ENCODE measurements at places on chromosomes 12 and 14.
A peak's percentile ranks its signal among the peaks of the same experiment; 100 is the strongest.

GRCh38 chr14:104659764-104660523 is 29.5 kb upstream of the INF2 start:
- no peak for DNase-seq

GRCh38 chr12:3275171-3276041 is 198.2 kb downstream of the TSPAN9 start:
- peak; percentile 64 for DNase-seq

DNA sequence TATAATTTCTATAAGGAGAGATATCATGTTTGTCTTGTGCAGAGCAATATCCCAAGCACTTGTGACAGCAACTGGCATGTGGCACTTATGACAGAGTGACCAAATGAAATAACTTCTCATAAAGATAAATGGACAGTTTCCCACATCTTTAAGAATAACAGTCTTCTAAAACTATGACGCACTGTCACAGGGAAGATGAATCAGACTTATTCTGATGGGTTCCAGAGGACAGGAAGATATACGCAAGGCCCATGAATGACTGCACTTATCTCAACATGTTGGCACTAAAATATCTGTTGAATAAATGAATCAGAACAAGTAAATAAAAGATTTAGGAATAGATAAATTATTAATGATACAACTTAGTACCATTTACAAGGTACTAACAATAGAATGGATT is 465.8 kb upstream of the SYT1 start:
- DNase-seq = no peak

DNA sequence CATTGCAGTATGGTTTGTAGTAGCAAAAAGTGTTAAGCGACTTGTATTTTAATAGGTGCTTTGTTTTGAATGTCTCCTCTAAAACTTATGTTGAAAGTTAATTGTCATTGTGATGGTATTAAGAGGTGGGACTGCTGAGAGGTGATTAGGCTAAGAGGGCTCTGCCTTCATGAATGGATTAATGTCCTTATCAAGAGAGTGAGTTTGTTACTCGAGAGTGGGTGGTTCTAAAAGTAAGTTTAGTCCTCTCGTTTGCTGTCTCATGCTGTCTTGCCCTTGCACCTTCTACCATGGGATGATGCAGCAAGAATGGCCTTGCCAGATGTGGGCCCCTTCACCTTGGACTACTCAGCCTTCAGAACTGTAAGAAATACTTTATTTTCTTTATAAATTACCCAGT is 17.4 kb downstream of the ZDHHC17 start:
- no peak for DNase-seq

- no peak for DNase-seq
Measured at GRCh38 chr12:75917083-75917482, 114.5 kb downstream of the PHLDA1 start.

- no peak for DNase-seq
Measured at GRCh38 chr12:66848967-66849366, 170.1 kb upstream of the GRIP1 start.

DNA sequence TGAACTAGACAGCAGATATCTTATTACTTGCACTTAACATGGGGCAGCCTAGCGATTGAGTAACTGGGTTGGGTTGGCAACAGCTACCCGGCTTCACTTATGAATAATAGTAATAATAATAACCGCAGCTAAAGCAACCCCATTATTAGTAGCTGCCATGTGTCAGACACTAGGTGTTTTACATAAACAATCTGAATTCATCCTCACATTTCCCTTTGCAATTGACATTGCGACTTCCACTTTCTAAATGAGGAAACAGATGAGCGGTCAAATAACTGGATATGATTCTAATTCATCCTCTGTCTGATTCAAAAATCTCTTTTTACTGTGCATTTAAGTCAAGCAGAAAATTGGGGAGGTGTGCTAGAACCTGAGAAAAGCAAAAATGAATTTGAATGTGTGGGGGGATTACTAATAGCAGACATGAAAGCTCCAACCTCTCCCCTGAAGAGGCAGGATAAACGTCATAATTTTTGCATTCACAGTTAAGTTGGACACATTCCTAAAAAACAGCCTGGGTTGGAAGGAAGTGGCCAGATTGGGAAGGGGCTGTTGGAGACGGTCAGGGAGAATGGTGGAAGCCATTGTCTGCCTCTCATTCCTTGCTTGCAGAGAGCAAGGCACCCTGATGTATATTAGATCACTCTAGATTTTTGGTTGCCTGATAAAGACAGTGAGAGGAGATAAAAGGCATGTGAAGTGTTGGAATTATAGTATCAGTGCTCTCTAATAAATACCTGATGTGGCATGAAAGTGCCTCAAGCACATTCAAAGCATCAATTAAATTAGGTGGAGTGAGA is 13.1 kb downstream of the EMP1 start:
- DNase-seq = no peak

DNA sequence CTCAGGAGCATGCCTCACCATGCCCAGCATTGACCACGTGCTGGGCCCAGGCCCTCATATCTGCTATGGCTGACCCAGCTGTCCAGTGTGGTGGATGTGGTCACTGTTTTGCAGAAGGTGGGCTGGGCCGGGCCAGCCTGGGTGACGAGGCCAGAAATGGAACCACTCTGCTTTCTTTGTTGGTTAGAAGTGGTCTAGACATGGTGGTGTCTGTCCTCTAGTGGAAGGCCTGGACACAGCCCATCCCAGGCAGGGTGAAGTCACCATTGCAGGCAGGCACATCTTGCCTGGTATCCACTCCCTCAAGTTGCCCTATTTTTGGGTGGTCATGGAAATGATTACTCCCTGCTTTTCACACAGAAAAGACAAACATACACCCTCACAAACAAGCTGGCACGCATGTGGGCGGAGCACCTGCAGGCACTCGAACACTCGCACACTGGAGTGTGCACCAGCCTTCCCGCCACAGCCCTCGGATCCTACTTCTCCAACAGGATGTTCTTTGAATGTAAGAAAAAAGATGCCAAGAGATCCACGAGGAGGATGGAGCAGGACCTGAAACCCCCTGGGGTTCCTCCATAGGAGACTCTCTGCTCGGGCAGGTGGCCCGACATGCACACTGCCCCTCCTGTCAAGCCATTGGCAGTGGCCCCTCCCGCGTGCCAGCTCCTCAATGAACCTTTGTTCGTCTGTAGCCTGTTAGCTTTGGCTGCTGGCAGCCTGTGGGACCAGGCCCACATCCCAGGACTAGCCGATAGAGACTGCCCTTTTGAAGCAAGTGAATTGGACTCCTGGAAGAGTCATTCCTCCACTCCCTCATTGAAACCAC is 38.4 kb downstream of the MLXIP start:
- no peak for DNase-seq

DNA sequence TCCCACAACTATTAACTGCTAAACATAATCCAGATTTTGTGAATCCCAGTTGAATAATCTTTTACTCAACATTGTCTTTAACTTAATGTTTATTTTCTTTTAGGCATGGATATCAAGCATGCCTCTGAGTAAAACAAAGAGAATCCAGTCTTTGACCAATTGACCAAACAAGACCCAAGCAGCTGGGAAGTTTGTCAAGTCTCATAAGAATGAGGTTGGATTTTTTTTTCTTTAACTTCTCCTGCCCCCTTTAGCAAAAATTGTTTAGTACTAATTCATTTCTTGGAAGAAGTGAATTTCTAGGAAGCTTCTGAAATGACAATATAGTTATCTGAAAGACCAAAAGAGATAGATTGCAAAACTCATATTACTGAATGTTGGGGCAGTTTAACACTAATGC is 89.9 kb downstream of the OTOGL start:
- no peak for DNase-seq

- peak; percentile 51 for DNase-seq
Measured at GRCh38 chr12:12779529-12779928, 5.9 kb upstream of the APOLD1 start.

DNA sequence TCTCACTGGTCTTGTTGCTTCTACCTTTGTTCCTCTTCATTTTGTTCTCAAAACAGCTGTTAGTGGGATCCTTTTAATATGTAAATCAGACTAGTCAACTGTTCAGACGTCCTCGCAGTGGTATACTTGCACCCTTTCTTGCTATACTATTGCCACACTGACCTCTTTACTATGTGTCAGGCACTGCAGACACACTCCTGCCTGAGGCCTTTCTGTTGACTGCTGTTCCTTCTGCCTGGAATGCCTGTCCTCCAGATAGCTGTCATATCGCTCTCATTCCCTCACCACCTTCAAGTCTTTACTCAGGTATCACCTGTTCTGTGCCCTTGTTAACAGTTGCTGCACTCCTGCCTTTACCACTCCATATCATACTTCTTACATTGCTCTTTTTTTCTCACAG is 90.0 kb upstream of the TMEM263 start:
- DNase-seq = no peak

DNA sequence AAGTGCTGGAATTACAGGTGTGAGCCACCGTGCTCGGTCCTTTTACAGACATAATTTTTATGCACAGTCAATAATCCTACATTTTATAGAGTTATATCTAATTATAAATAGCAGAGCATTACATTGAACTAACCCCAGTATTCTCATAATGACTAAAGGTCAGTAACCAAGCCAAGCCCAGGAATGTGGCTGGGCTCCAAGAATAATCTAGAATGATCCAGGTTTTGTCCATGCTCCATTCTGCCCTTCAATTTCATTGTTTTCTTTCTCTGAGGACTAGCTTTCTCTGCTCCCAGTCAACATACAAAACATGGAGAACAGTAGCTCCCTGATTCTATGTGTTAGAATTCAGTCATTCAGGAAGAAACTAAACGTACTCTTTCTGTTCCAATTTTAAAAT is 92.1 kb upstream of the KRR1 start:
- no peak for DNase-seq

DNA sequence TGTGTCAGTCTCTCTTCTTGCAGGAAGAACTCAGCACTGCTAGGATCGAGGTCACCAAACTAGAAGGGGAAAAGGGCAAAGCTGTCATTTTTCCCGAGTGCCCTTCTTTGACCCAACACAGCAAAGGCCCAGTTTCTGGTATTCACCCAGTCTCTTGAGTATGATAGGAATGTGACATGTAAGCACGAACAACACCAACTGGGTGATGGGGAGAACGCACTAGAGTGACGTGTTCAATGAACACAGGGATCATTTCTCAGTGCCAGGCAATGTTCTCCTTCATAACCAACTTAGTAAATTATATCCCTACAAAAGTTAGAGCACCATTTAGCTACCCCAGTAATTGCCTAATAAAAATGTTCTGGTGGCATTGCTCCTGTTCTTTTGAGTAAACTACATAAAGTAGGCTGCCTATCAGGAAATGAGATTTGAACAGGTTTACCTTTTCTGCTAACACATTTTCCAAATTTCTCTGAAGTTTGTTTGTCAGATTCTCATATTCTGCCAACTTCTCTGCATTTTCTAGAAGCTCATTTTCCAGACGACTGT is 64.5 kb downstream of the NIN start:
- no peak for DNase-seq

DNA sequence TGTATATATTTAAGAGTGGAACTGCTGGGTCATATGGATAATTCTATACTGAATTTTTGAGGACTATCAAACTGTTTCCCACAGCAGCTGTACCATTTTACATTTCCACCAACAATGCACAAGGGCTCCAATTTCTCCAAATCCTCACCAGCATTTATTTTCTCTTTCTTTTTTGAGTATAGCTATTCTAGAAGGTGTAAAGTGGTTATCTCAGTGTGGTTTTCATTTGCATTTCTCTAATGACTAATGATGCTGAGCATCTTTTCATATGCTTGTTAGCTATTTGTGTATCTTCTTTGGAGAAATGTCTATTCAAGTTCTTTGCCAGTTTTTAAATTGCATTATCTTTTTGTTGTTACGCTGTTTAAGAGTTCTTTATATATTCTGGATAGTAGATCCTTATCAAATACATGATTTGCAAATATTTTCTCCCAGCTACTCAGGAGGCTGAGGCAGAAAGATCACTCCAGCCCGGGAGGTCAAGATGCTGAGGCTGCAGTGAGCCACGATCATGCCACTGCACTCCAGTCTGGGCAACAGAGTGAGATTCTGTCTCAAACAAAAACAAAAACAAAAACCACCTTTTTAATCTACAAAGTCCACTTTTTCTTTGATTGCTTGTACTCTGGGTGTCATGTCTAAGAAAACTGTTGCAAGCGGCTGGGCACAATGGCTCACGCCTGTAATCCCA is 32.8 kb downstream of the GTF2A1 start:
- DNase-seq = no peak

Data from NCI-H2171 (cell line).